Globus pallidus (tissue), 1 donor: ENCODE measurements at places on chromosomes 7 and 10.

- no peak for DNase-seq
These were observed 66.5 kb downstream of the C10orf105 start for GRCh38 chr10:71653044-71653443.

- DNase-seq: no peak
These were observed 102.0 kb upstream of the TARP start for GRCh38 chr7:38375453-38375852.

DNA sequence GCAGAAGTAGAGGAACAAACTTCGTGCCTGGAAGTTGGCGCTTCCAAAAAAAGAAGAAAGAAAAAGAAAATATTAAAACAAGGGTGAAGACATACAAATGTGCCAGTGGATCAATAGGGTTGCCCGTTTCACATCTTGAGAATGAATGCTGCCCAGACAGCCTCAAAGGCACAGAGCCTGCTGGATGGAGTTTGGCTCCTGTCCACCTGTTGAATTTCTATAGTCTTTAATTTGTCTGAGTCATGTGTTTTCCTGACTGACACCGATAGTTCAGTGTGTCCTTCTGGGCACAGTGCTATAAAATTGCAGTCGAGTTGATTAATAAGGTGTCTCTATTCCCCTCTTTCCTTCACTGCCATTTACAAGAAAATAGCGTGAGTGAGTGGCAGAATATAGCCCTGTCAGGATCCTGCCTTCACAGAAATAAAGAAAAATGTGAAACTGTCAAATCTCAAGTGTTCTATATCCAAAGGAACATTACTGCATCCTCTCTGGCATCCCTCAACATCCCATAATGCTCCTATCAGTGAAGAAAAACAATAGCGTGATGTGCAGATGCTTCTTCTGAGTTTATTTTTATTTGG is 471.3 kb upstream of the AUTS2 start:
- DNase-seq: no peak

DNA sequence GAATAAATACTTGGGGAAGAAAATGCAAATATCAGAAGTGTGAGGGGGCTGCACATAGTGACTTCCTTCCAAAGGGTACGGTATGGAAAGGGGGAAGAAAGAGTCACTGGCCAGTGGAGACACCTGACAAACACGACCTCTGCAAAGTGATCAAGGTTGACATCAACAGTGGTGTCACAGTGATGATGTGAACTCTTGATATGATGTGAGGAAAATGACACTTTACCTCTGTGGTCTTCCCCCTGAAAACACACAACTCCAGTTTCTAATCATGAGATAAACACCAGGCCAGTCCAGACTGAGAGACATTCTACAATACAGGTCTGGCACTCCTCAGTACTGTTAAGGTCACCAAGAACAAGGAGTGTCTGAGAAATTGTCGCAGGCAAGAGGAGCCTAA is 169.7 kb downstream of the BUB3 start:
- no peak for DNase-seq

- DNase-seq: no peak
These were observed 25.9 kb downstream of the ABRAXAS2 start for GRCh38 chr10:124827474-124827873.
